ENCODE measurements at places on chromosomes 11 and 22.

GRCh38 chr11:85726381-85726780 is 40.4 kb upstream of the CCDC89 start:
- DNase-seq: no peak

GRCh38 chr11:63535734-63536133 is 874 bp upstream of the PLAAT4 start:
- DNase-seq: no peak

DNA sequence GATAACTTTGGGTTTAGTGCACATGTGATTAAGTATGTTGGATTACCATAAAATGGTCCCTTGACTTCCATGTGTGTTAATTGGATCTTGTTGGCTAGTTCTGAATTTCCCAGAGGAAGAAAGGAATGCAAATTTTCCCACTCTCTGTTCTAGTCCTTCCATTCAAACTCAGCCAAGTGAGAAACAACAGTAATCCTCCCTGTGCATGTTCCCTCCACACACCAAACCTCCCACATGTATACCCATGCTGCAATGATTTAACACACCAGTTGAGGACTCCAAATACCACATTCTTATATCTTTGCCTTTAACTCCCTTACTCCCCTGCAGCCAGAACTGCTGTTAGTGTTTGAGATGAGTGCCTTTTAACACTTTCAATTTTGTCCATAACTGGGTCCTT is 1158.9 kb downstream of the DLG2 start:
- DNase-seq: no peak

DNA sequence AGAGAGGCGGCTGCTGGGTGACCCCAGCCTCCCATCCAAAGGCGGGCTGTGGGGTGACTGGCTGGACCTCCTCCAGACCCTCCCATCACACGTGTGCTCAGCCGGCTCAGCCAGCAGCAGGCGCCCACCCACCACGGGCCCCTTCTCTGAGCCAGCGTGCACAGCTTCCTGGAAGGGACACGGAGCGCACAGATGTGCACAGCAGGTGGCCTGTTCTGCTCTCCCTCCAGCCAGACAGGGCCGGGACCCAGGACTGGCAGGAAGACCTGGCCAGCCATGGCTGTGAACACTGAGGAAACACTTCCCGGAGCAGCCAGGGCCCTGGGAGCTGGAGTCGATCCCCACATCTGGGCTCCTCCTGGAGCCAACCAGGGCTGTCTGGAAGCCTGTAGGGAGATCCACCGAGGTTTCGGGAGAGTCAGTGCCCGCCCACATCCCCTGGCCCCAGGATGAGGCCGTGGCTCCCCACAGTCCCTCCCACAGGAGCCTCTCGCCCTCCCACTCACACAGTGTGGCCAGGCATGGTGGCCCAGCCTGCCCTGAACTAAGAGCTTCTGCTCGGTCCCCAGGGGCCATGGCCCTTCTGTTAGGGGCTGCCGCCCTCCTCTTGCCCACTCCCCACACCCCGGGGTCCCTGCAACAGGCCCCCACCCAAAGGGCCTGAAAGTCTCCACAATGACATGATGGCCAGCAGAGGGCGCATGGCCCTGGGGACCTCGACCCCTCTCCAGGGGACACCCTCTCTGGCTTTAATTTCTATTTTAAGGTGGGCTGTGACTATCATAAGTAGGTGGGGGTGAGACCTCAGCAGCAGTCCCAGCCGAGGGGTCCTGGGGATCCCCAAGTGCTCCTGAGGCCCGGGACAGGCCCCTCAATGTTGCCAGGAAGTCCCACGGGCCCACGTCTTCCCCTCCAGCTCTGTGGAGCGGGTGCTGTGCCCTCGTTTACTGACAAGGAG is 90.6 kb upstream of the FGF3 start:
- DNase-seq: no peak

DNA sequence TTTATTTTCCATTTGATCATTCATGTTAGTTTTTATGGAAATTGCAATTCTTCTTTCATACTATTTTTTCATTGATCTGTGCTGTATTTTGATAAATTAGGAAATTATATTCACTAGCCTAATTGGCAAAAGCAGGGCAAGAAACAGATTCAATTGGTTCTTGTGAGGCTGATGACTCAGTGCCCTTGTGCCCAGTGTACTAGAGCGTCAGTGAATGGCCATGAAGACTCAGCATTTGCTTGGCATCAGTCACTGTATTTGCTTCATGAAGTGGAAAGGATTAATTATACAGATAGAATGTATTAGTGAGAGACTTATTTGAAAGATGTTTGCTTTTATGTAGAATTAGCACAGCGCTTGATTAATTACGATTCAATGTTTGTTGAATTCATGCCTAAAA is 31.8 kb downstream of the MRGPRX1 start:
- DNase-seq: no peak

- DNase-seq: no peak
Observed at GRCh38 chr11:64134963-64135362, 30.9 kb downstream of the MACROD1 start.

DNA sequence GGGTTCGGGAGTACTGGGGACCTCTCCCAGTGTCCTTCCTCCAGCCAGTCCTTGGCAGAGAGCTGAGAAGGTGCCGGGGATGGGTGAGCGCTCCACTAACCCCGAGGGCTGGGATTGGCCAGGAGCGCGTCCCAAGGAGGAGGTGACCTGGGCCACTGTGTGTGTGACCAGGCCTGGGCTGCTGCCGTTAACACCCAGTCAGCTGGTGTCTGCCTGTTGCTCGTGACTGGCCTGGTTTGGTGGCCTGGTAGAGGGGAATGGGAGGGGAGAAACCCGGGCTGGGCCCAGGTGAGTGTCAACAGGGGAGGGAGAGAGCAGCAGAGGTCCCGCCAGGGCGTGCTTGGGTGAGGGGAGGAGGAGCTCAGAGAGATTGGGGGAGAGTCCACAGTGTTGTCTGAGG is 29.9 kb upstream of the GRAMD4 start:
- no peak for DNase-seq

- peak; percentile 73 for DNase-seq
Observed at GRCh38 chr22:40050258-40050657, 55.5 kb downstream of the FAM83F start.

- peak; percentile 60 for DNase-seq
Observed at GRCh38 chr22:33853200-33854097, 66.8 kb downstream of the LARGE1 start.

DNA sequence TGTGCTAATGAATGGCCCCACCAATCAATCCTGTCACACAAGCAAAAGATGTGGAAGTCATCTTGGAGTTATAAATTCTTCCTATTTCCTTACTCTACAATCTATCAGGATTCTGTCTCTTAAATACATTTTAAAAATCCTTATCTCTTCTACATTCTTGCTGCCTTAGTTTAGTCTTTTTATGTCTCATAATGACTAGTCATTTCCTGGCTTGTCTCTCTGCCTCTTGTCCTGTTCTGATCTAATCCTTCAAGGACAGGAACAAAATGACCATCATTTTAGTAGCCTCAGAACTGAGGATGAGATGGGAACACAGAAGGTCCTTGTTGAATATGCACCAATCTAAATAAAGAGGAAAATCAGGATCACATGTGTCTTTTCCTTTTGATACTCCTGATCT is 56.6 kb upstream of the LIN7C start:
- DNase-seq: no peak

DNA sequence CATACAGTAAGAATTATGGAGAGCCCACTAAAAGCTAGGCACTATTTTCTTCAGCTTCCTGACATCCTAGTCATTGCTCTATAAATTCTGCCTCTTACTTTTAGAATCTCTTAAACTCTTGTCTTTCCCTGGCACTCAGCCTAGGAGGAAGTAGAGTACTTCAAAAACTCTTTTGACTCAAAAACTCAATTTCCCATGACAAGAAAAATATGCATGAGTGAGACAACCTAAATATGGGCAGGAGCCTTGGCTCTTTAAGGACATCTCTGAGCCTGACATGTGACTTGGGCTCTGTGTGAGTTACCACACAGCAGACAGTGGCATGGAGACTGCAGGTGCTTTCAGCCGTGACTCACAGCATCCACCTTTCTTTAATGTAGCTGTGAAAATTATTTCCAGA is 97.5 kb upstream of the CCDC179 start:
- DNase-seq: no peak

GRCh38 chr22:25100948-25101347 is 98.7 kb upstream of the CRYBB3 start:
- no peak for DNase-seq

DNA sequence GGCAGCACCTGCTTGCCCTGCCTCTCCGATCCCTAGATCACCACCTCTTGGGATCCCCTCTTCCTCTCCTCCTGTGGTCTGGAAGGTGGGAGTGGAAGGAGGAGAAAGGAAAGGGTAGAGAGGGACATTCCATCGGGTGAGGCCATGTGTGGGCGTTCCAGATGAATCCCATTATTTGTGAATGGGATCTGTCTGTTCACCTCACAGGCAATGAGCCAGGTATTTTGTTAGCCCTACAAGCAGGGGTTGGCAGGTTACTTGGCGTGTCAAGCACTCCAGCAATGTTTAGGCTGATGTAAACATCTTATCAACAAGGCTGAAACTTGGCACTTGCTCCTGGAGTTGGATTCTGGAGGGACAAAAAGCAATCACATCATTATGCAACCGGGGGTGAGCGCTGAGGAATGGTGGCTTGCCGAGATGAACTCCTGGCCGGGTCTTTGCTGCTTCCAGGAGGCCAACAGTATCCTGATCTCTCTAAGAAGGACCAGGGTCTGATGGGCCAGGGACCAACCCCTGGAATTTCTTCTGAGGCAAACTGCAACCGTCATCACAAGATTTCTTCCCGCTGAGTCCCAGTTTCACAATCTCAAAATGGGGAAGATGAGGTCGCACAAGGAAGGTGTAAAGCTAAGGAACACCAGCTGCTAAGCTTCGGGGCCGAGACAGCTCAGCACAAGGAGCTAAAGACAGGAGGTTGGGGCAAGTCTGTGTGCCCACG is 7.8 kb downstream of the ADAMTS8 start:
- DNase-seq: no peak

GRCh38 chr22:44737406-44738346 is 14.7 kb upstream of the ARHGAP8 start:
- DNase-seq: no peak

- DNase-seq: no peak
Observed at GRCh38 chr11:74923125-74923524, 25.8 kb downstream of the XRRA1 start.

DNA sequence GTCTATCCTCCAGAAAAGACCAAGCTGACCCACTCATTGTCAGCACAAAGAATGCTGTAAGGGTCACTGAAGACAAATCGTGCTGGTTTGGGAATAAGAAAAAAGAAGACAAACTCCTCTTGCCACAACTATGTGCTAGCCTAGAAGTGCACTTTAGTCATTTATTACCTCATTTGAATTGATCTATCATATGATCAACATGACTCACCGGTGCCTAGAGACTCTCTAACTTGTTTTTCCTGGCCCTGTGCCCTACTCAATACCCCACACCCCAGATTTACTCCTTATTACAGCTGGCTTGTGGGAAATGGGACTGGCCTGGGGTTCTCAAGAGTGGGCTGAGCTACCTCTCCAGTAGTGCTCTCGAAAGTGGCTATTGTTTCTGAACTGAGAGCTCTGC is 35.9 kb upstream of the HORMAD2 start:
- DNase-seq: no peak

GRCh38 chr11:102830001-102830727 is 13.2 kb downstream of the MMP3 start:
- DNase-seq: no peak

- DNase-seq: no peak
Observed at GRCh38 chr22:27440304-27440865, 361.2 kb downstream of the MN1 start.

DNA sequence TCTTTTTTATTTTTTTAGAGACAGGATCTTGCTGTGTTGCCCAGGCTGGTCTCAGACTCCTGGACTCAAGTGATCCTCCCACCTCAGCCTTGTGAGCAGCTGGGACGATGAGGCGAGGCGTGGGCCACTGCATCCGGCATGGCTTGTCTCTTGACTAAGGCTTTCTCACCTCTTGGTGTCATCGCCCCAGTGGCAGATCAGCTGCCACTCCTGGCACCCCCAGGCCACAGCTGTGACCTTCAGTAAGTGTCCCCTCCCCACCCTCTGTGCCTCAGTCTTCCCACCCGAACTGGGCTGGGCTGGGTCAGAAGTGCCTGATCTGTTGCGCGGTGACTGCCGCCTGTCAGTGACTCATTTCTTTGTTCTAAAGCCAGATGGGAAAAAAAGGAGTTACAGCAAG is 3.6 kb downstream of the SYNGR1 start:
- DNase-seq: no peak

DNA sequence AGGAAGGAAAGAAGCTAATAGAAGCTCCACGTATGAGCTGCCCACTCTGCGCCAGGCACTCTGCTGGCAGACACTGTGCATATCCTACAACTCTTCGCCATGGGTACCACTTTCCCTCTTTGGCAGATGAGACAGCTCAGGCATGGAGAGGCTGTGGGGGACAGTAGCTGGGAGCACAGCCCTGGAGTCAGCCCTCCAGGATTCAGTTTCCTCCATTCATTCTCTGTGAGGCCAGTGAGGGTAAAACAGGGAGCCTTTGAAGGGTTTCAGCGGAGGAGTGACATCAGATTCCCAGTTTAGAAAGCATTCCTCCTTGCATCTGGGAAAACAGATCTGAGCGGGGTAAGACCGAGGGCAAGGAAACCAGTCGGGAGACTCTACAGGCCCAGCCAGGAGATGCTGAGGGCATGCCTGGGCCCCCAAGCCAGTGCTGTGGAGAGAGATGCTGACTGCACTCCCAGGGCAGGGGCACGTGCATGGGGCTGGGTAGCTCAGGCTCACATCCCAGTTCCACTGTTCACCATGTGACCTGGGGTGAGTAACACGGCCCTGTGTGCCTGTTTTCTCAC is 58.3 kb upstream of the EMID1 start:
- no peak for DNase-seq

DNA sequence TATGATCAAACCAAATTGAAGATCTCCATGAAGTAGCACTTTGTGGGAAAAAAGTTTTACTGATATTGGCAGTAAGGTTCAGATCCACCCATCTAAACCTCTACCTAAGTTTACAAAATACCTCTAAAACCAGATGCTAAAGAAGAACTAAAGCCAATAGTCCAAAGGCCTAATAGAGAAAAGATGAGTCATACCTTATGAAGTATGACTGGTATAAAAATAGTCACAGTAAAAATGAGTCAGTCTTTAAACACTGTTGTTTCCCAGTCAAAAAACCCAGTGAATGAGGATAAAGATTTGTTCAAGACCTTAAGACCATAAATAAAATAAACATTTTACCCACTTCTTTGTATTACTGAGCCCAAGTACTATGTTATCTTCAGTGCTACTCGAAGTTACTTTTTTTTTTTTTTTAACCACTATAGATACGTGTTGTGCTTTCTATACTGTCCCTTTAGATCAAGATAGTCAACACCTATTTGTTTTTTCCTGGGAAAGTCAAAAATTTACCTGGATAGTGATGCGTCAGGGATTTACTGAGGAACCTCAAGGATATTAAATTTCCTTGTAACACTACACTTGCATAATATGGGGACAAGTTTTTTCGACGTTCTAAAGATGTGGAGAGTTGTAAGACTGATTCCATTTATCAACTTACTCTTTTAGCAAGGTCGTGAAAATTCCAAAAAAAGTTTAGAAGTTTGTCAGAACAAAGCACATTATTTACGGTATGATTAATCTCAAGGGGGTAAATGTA is 87.3 kb downstream of the CCDC73 start:
- peak; percentile 69 for DNase-seq

Measured in GM13977 (cell line).